Stimulated activated CD8-positive, alpha-beta memory T cell treated with anti-CD3 and anti-CD28 coated beads, Interleukin-15, amount 100 ng/mL, for 48 hours (primary cell): ENCODE measurements at places on chromosomes 3 and 15.

- no peak for DNase-seq
Measured at GRCh38 chr3:133383175-133383574, 16.7 kb upstream of the BFSP2 start.

DNA sequence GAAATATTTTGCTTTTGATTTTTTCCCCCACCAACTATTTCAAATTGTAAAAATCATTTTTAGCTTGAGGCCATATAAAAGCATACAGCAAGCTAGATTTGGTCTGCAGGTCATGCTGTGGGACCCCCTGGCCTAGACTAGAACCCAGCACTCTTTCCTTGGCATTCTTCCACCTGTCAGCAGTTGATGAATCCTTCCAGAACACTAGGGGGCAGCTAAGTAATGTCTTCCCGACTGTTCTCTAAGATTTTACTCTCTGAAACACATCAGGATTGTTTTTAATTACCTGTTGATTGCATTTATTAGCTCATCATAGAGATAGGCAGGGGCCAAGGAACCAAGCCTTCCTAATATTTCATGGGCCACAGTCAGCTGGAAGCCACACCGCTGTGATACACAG lies 174.5 kb downstream of the CACNA1D start:
- no peak for DNase-seq

DNA sequence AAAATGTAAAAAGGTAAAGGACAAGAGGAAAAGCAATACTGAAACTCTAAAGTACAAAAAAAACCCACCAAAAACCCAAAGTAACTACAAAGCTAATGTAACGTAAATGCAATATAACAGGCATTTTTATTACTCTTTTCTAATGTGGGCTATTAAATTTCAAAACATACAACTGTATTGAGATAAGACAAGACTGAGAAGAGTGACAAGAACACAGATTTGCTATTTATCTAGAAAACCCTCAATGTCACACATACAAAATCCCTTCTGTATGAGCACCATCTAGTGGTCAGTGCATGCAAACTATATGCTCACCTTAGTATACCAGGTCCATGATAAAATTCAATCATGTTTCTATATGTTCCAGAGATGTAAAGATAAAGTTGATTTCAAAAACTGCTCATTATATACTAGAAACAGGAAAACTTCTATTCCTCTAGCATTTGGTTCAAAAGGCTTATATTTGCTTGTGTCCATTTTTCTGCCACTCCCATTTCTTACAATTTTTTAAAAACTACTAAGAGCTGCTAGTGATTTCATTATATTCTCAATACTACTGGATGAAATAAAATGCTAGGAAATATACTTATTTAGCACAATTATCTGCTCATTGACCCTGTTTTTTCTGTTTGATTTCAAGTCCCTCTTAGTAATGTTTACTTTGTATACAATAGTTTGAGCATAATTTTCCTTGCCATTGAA lies 111.4 kb downstream of the DLG1 start:
- DNase-seq = no peak

DNA sequence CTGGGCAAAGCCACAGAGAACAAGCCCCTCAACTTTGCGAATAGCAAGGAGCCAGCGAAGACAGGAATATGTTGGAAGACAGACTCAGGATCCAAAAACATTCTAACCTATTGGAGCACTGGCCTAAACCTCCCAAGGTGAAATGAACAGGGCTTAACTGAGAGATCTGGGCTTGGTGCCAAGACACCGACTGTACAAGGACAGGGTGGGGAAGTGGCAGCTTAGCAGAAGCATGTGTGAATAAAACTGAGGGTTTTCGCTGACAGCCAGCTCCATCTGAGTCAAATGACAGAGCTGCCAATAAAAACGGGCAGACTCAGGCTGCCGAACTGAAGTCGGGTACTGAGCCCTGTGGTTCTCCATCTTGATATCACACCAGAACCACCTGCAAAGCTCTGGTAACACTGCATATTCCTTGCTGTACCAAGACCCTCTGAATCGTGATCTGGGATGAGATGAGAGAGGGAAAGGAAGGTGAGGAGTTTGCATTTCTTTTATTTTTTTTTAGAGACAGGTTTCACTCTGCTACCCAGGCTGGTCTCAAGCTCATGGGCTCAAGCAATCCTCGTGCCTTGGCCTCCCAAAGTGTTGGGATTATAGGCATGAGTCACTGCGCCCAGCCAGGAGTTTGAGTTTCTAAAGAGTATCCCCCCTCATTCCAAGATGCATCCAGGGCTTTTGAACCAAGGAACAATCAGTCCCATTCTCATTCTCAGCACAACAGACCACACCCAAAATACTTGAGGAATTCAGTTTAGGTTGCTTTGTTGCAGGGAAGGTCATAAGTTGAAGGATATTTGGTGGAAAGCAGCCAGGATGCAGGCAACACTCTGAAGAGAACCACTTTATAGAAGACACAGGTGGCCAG lies 6.0 kb upstream of the PLCB2 start:
- no peak for DNase-seq

DNA sequence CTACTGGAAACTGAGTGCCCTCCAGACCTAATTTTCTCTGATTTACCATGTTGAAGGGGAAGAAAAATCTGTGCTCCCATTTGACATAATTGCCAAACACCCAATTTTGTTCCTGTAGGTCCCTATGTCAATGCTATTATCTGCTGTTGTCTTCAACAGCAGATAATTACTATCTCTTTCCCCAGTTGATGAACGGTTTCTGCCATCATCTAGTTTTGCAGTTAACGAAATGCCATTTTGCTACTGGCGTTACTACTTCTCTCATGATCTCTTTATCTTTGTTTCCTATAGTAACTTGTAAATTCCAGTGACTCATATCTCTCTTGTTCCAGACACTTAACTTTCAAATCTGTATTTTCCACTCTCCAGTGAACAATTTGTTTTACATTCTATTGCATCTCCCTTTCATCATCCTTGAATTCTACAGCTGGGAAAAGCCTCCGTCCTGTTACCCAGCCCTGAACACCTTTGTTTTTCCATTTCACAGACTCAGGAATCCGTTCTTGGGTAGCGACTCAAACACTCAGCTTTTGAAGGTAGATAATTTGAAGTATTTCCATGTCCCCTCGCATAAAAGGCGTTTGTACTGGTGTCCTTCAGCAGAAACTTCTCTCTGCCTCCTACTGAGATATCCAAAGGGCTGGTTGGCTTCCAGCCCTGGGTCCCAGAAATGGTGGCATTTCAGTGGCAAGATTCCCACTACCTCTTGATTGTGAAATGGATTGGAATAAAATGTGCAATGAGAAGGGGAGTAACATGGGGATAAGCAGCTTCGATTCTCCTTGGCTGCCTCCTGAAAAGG lies 111.7 kb downstream of the FOXB1 start:
- DNase-seq = no peak

- DNase-seq = no peak
Measured at GRCh38 chr3:14884665-14885064, 62.7 kb upstream of the NR2C2 start.
